ENCODE measurements at places on chromosomes 11 and 22. TPM values are rescaled to one million over a fixed set of nuclear protein-coding genes. Genes with fewer than 3 reads are reported as not detected.

The OR5AP2 gene
- total RNA-seq: not detected

DNA sequence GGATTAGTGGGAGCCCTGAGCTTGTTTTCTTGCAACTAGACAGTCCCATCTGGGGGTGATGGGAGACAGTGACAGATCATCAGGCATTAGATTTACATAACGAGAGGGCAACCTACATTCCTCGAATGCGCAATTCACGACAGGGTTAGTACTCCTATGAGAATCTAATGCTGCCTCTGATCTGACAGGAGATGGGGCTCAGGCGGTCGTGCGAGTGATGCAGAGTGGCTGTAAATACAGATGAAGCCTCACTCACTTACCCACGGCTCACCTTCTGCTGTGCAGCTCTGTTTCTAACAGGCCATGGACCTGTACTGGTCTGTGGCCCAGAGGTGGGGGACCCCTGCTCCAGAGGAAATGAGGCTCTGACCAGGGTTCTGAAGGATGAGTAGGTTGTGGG lies 125.5 kb downstream of the FBXO7 start:
- no peak overlapping the region for H3K27ac ChIP-seq
- H3K4me3 ChIP-seq: no peak overlapping the region
- DNase-seq: no peak
- H3K27me3 ChIP-seq: no peaks in the 10 kb centered on the region
- H3K4me1 ChIP-seq: no peaks in the 10 kb centered on the region
- H3K36me3 ChIP-seq: no peaks in the 10 kb centered on the region

GRCh38 chr22:44576311-44577260 lies 78.6 kb upstream of the RTL6 start:
- DNase-seq: no peak
- H3K27me3 ChIP-seq: peaks cover 38% of the 10 kb centered on the region
- H3K27ac ChIP-seq: no peak overlapping the region
- peaks cover 8% of the 10 kb centered on the region for H3K4me1 ChIP-seq
- no peaks in the 10 kb centered on the region for H3K36me3 ChIP-seq
- H3K4me3 ChIP-seq: no peak overlapping the region

GRCh38 chr22:37752189-37753087 lies 55.3 kb upstream of the GCAT start:
- H3K27me3 ChIP-seq: no peaks in the 10 kb centered on the region
- DNase-seq: peak; percentile 99
- H3K4me1 ChIP-seq: peaks cover 66% of the 10 kb centered on the region
- H3K4me3 ChIP-seq: no peak overlapping the region
- H3K36me3 ChIP-seq: peaks cover 43% of the 10 kb centered on the region

- H3K27me3 ChIP-seq: peaks cover 42% of the 10 kb centered on the region
- no peak overlapping the region for H3K4me3 ChIP-seq
- H3K27ac ChIP-seq: no peak overlapping the region
Measured at GRCh38 chr11:20672575-20672974, 3.2 kb downstream of the NELL1 start.

- H3K27me3 ChIP-seq: no peaks in the 10 kb centered on the region
- peak within 1 kb of the TSS; percentile 74 for H3K4me3 ChIP-seq
- H3K4me1 ChIP-seq: peaks cover 9% of the 10 kb centered on the region
- no peak within 1 kb of the TSS for H3K27ac ChIP-seq
Measured at GRCh38 chr22:50261615-50262459, at the start of gene MAPK12. Gene MAPK12 (minus strand): TSS chr22:50261683. CDS start chr22:50261509, 174 bp downstream.

GRCh38 chr22:43390872-43391271 lies 20.9 kb upstream of the MPPED1 start:
- H3K27me3 ChIP-seq: peaks cover 8% of the 10 kb centered on the region
- peak; percentile 29 for DNase-seq
- H3K4me1 ChIP-seq: no peaks in the 10 kb centered on the region
- no peak overlapping the region for H3K4me3 ChIP-seq

The RNH1 gene
- 506 TPM for total RNA-seq

DNA sequence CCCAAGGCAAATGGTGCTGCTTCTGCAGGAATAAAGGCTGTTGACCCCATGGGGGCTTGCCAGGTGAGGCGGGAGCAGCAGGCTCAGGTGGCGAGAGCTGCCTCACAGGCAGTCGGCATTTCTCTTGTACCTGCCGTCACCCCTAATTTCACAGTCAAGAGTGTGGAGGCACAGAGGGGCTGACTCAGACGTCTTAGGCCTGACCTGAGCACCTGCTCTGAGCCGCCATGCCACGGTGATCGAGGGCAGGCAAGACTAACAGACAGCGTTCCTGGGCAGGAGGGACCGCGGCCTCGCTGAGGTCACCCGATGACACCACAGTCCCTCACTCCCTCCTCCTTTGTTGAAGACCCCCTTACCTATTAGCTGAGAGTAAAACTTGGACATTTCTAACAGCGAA lies 5.2 kb downstream of the ALG12 start:
- peaks cover 16% of the 10 kb centered on the region for H3K36me3 ChIP-seq
- no peak overlapping the region for H3K4me3 ChIP-seq
- DNase-seq: peak; percentile 73
- H3K27ac ChIP-seq: no peak overlapping the region
- H3K27me3 ChIP-seq: no peaks in the 10 kb centered on the region

DNA sequence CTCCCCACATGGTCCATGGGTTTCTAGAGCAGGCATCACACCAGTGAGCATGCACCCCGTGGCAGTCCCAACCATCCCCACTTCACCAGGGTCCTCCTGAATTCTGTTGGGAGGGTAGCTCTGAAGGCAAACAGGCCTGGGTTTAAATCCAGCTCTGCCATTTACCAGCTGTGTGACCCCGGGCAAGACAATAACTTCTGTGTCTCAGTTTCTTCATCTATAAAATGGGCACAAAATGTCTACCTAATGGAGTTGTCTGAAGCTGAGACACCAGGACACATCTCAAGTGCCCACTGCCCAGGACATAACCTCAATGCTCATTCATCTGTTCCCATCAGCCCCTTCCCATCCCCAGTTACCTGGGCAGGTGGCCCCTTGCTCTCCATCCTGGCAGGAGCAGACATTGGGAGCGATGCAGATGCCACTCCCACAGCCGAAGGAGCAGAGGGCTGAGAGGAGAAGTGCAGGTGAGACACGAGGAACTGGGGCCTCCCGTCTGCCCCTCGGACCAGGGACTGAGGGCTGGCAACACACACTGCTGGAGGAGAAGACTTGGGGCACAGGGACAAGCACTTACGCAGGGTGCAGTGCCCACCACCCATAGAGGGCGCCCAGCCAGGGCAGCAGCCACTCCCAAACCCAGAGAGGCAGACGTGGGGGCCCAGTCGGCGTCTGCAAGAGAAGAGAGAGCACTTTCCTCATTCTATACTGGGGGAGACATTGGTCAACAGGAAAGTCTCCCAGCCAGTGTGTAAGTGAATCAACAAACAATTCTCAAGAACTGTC lies 4.0 kb downstream of the VWCE start:
- H3K4me3 ChIP-seq: no peak overlapping the region
- peaks cover under 1% of the 10 kb centered on the region for H3K36me3 ChIP-seq
- H3K4me1 ChIP-seq: peaks cover 20% of the 10 kb centered on the region
- H3K27ac ChIP-seq: no peak overlapping the region

GRCh38 chr11:27357250-27357649 lies 5.8 kb downstream of the CCDC34 start:
- no peaks in the 10 kb centered on the region for H3K27me3 ChIP-seq
- H3K4me1 ChIP-seq: peaks cover 25% of the 10 kb centered on the region
- no peak for DNase-seq
- no peak overlapping the region for H3K27ac ChIP-seq

GRCh38 chr22:49464037-49464436 lies 363.6 kb downstream of the BRD1 start:
- H3K27me3 ChIP-seq: no peaks in the 10 kb centered on the region
- H3K36me3 ChIP-seq: no peaks in the 10 kb centered on the region
- no peaks in the 10 kb centered on the region for H3K4me1 ChIP-seq
- H3K27ac ChIP-seq: no peak overlapping the region
- no peak for DNase-seq

DNA sequence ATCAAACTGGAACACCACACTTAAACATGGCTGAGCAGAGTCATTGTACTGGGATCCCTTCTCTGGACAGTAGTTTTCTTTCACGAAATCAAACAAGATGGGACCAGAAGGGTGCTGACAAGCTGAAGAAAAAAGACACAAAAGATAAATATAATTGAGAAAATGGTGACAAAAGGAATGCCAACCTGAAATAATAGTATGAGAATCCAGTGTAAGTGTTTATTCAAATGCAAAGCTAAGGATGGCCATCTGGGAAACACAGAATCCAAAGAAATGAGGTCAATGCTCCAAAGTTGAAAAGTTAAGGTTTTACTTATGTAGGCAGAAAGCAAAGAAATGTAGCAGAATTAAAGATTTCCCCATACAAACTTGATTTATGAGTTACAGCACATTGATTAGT lies 5.3 kb upstream of the OR52E5 start:
- H3K27me3 ChIP-seq: no peaks in the 10 kb centered on the region
- no peak overlapping the region for H3K4me3 ChIP-seq
- no peak for DNase-seq
- no peak overlapping the region for H3K27ac ChIP-seq
- no peaks in the 10 kb centered on the region for H3K4me1 ChIP-seq

- no peaks in the 10 kb centered on the region for H3K27me3 ChIP-seq
- no peaks in the 10 kb centered on the region for H3K4me1 ChIP-seq
- no peak for DNase-seq
Measured at GRCh38 chr11:13391217-13391616, 71.8 kb downstream of the BTBD10 start.

The GP1BB gene
- total RNA-seq: 1.8 TPM

GRCh38 chr11:15969281-15969680 lies 387.1 kb downstream of the SOX6 start:
- no peaks in the 10 kb centered on the region for H3K36me3 ChIP-seq
- DNase-seq: no peak
- peaks cover 26% of the 10 kb centered on the region for H3K4me1 ChIP-seq
- peak overlapping the region; percentile 92 for H3K27ac ChIP-seq

- DNase-seq: peak; percentile 89
- no peak overlapping the region for H3K4me3 ChIP-seq
- H3K27ac ChIP-seq: no peak overlapping the region
- no peaks in the 10 kb centered on the region for H3K36me3 ChIP-seq
Measured at GRCh38 chr11:9972989-9973388, 309.1 kb downstream of the SWAP70 start.

DNA sequence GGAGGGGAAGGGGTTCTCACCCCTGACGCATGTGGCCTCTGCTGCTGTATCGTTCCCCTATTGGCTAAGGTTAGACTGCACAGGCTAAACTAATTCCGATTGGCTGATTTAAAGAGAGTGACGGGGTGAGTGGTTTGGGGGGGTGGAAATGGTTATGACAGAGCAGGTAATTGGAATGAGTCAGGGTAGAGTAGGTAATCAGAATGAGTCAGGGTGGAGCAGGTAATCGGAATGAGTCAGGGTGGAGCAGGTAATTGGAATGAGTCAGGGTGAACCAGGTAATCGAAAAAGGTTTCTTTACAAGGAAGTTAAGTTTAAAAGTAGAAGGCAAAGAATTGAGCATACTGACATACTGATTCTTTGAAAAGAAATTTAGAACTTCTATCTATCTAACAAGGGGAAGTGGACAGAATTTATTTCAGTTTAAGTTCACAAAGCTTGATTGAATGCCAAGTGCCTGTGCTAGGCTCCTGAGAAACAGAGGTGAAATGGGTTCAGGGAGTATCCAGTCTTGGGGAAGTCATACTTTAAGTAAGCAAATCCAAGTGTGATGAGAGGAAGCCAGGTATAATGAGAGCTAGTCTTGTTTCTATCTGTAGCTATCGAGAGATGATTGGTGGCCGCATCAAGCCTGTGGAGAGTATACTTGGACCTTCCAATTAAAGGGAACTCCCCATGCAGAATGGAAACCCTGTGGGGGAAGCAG lies 58.0 kb downstream of the C11orf91 start:
- no peak for DNase-seq
- no peak overlapping the region for H3K4me3 ChIP-seq
- H3K4me1 ChIP-seq: no peaks in the 10 kb centered on the region
- H3K36me3 ChIP-seq: no peaks in the 10 kb centered on the region
- H3K27me3 ChIP-seq: no peaks in the 10 kb centered on the region
- no peak overlapping the region for H3K27ac ChIP-seq

The GAB4 gene
- total RNA-seq: not detected

GRCh38 chr11:107151579-107151978 lies 133.3 kb upstream of the GUCY1A2 start:
- DNase-seq: no peak
- H3K36me3 ChIP-seq: no peaks in the 10 kb centered on the region
- H3K4me3 ChIP-seq: no peak overlapping the region
- H3K4me1 ChIP-seq: no peaks in the 10 kb centered on the region
- no peak overlapping the region for H3K27ac ChIP-seq

DNA sequence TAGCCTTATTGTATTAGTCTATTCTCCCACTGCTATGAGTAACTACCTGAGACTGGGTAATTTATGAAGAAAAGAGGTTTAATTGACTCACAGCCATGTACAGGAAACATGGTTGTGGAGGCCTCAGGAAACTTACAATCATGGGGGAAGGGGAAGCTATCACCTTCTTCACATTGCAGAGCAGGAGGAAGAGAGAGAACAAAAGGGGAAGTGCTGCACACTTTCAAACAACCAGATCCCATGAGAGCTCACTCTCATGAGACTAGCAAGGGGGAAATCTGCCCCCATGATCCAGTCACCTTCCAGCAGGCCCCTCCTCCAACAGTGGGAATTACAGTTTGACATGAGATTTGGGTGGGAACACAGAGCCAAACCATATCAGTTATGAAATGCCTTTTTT lies 179.4 kb downstream of the ARHGAP42 start:
- no peaks in the 10 kb centered on the region for H3K27me3 ChIP-seq
- no peak overlapping the region for H3K4me3 ChIP-seq
- no peak for DNase-seq
- peaks cover 9% of the 10 kb centered on the region for H3K4me1 ChIP-seq
- H3K27ac ChIP-seq: no peak overlapping the region
- H3K36me3 ChIP-seq: no peaks in the 10 kb centered on the region

The UPK3A gene
- total RNA-seq: not detected

DNA sequence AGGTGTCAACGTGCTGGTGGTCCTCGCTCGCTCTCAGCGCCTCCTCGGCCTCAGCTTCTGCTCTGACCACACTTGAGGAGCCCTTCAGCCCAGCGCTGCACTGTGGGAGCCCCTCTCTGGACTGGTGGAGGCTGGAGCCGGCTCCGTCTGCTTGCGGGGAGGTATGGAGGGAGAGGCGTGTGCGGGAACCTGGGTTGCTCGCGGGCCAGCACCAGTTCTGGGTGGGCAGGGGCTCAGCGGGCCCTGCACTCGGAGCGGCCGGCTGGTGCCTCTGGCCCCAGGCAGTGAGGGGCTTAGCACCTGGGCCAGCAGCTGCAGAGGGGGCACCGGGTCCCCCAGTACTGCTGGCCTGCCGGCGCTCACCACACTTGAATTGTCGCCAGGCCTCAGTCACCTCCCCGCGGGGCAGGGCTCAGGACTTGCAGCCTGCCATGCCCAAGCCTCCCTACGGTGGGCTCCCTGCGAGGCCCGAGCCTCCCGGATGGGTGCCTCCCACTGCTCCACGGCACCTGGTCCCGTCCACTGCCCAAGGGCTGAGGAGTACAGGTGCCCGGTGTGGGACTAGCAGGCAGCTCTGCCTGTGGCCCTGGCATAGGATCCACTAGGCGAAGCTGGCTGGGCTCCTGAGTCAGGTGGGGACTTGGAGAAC lies 7.6 kb upstream of the CYP2D6 start:
- H3K4me1 ChIP-seq: peaks cover 4% of the 10 kb centered on the region
- H3K36me3 ChIP-seq: no peaks in the 10 kb centered on the region
- H3K27me3 ChIP-seq: no peaks in the 10 kb centered on the region
- H3K4me3 ChIP-seq: no peak overlapping the region
- H3K27ac ChIP-seq: no peak overlapping the region

Measured in osteoblast (primary cell).